ENCODE measurements at places on chromosomes 2 and 18. TPM values are rescaled to one million over a fixed set of nuclear protein-coding genes. Genes with fewer than 3 reads are reported as not detected.

The VSNL1 gene
- total RNA-seq = 0.90 TPM

The GDF7 gene
- not detected for total RNA-seq

The LIPT1 gene
- total RNA-seq = 9.0 TPM

DNA sequence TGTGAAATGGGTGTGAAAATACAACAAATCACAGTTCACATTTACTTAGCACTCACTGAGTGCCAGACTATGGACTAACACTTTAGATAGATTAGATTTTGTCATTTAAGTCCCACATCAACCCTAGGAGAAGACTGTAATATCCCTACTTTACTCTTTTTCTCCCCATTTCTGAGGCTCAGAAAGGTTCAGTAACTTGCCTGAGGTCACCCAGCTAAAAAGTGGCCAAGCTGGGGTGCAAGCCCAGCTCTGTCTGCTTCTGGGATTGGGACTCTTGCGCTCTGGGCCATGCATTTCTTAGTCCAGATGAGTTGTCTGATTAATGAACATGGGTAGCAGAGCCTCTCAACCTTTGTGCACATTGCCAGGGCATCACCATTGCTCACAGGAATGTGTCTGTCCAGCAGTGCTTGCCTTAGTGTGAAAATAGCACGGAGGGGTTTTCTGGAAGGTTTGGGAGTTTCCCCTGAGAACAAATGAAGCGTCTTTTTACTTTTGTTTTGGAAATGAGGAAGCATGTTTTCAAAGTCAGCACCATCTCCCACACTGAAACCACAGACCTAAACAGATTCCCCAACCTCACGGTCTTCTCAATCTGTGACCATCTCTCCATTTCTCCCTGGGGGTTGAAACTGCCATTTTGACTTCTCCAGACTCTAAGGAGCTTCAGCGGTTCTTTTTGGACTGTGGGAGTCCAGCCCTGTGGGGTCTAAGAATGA lies 31.9 kb downstream of the NRP2 start:
- no peak for DNase-seq

DNA sequence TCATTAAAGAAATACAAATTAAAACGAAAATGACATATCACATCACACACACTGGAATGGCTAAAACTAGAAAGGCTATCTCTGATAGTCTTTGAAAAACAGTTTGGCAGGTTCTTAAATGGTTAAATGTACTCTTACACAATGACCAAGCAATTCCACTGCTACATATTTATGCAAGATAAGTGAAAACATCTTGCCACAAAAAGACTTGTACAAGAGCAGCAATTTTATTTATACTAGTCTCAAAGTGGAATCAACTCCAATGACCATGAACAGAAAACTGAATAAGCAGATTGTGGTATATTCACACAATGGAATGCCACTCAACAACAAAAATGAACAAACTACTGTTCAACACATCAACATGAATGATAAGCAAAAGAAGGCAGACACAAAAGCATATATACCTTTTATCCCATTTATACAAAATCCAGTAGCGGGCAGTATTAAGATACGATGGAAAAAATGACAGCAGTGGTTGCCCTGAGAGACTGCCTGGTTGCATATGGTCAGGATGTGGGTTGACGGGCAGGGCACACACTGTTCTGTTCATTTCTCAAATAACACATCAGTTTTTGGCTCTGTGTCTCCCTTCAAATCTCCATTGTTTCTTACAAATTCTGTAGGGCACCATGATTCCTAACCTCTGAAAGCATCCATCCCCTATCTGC lies 25.4 kb downstream of the SP100 start:
- peak; percentile 79 for DNase-seq

The EPC2 gene
- total RNA-seq = 22.4 TPM

DNA sequence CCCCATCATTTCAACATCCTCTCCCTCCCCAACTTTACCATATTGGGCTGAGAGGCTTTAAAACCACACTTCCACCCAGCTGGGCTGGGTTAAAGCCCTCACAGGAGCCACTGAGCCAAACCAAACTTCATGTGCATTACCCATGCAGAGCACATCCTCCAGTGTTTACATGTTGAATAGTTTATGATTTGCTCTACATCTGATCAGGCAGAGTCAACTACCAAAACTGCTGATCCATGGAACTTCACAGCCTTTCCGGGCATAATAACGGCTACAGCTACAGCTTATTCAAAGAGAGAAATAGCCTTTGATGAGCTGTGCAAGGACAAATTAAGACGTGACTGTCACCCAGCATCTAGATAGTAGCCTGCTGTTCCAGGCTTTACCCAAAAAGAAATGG lies 39.0 kb downstream of the MAIP1 start:
- no peak for DNase-seq

DNA sequence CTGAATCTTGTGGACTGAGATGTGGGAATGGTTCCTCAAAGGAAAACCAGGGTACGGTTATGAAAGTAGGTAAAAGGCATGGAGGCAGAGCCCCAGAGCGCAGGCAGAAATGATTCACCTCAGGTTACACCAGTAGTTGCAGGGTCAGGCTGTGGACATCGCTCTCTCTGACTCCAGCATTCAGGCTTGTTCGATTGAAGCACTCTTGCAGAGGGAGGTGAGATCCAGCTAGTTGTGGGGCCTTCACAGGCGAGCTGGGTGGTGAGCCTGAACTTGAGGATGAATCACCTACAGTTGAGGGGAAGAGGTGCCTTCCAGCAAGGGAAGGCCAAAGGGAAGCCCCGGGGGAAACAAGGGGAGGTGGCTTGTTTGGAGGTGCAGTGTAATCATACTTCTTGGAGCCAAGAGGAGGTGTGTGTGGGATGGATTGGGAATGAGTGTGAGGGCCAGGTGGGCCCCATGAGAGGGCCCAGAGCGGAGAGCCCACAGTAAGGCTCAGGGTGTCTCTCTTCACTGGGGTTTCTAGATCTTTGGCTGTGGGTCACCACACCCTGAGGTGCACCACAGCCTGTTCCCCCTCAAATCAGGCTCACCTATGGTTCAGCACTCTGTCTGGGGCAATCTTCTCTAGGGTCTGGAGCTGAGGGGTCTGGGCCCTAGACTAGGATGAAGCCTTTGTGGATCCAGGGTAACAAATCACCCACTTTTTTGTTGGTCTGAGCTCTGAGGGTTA lies 48.5 kb upstream of the MCFD2 start:
- DNase-seq = no peak

- no peak for DNase-seq
Observed at GRCh38 chr2:28345619-28346018, 47.0 kb upstream of the FOSL2 start.

The CNOT9 gene
- 32.9 TPM for total RNA-seq

- peak; percentile 2 for DNase-seq
Observed at GRCh38 chr2:187783446-187783845, 229.2 kb upstream of the TFPI start.

DNA sequence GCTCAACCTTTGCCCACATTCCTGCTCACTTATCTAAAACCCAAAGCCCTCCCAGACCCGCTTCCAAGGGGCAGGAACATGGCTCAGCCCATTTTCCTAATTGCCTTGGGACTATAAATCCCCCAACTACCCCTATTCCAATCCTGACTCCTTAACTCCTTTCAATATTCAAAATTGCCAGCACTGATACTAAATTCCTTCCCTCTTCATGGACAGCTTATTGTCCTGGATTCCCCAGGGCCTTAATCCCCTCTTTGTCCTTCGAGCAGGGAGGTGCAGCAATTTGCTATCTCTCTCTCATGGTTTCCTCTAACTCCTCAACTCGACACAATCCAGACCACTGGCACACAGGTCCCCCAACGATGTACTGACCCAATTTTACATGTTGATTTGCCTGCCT lies 99.1 kb downstream of the SLC25A12 start:
- DNase-seq = no peak

The SCYGR4 gene
- total RNA-seq = not detected

- DNase-seq = no peak
Observed at GRCh38 chr2:205967391-205968075, 118.4 kb downstream of the INO80D start.

DNA sequence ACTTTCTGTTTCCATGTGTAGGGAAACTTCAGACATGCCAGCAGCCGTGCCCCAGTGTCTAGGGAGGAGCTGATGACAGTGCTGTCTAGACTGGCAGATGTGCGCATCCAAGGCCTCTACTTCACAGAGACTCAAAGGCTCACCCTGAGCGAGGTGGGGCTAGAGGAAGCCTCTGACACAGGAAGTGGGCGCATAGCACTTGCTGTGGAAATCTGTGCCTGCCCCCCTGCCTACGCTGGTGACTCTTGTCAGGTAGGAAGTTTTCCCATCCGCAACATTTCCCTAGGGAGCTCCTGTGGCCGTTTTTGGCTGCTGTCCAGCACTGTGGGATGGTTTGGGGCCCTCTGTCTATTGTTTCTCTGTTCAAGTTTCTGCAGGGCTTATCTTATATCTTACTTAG lies 143.1 kb upstream of the TTC39C start:
- DNase-seq = no peak

The SERPINB10 gene
- not detected for total RNA-seq

GRCh38 chr18:57149531-57149930 lies 2.6 kb downstream of the BOD1L2 start:
- no peak for DNase-seq

GRCh38 chr18:79193826-79194225 lies 124.6 kb downstream of the ATP9B start:
- no peak for DNase-seq

- no peak for DNase-seq
Observed at GRCh38 chr2:127660291-127660578, 14.3 kb downstream of the GPR17 start.

- DNase-seq = no peak
Observed at GRCh38 chr2:58794916-58795315, 553.8 kb upstream of the FANCL start.

GRCh38 chr2:159106109-159106508 lies 137.7 kb downstream of the TANC1 start:
- DNase-seq = no peak

DNA sequence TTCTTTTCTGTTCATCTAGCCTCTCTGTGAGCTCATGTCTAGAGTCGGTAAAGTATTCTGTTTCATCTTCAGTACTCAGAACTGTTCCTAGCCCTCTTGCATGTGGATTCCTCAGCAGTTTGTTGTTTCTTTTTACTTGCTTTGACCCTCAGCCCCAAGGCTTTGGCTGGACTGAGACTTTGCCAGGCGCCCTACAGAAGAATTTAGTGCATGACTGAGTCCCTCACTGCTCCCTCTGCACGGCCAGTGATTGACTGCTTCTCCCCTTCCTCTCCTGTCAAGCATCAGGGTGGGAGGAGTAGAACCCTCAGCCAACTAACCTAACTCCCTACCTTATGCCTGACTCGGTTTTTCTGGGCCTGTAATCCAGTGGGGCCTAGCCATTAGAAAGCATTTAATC lies 109.8 kb downstream of the ESCO1 start:
- DNase-seq = no peak

The PRKRA gene
- 34.2 TPM for total RNA-seq

The CHRNG gene
- not detected for total RNA-seq

DNA sequence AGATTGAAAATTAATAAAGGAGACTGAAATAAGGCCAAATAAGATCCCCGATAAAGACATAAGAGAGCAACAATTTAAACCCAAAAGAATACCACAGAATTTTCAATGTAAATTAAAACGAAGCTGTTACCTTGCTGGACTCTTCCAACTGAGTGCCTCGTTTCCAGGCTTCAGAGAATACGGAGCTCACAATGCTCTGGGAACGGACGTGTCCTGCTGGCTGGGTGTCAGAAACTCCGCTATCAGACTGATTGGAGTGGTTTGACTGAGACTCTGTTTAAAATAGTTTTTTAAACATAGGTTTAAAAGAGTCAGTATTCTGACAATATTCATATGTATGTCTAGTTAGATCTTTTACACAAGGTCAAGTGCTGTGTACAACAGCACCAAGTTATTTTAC lies 90.4 kb downstream of the RAPH1 start:
- DNase-seq = no peak

The DNAJC5G gene
- total RNA-seq = not detected

DNA sequence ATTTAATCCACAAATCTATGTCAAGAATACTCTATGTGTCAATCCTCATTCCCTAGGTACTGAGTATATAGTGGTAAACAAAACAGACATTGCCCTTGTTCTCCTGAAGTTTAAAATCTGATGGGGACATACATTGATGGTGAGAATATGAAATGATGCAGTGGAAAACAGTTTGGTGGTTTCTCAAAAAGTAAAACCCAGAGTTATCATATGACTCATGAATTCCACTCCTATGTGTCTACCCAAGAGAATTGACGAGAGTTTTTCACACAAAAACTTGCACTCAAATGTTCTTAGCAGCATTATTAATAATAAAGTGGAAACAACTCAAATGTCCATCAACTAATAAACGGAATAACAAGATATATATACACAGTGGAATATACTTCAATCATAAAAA lies 586.7 kb downstream of the CCDC85A start:
- DNase-seq = peak; percentile 50

- DNase-seq = no peak
Observed at GRCh38 chr18:78813936-78814710, 165.5 kb upstream of the SALL3 start.

- peak; percentile 30 for DNase-seq
Observed at GRCh38 chr2:234025891-234026401, 24.6 kb upstream of the SPP2 start.

DNA sequence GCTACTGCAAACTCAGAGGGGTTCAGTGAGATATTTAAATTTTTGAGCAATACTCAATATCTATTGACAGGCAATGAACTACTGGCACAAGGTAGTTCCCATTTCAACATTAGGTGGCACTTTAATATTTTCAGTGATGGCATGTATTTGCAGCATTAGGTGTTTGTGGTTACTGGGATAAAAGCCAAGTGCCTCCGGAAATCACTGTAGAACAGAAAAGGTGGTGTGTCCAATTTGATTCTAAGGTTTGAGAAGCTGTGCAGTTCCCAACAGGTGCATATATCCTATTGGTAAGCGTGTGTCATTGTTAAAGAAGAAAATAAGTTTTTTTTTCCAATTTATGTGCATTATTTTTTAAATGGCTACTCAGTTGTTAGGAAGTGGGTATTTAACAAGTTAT lies 41.3 kb downstream of the NABP1 start:
- DNase-seq = no peak

- DNase-seq = peak; percentile 88
Observed at GRCh38 chr2:55883357-55883756, 40.2 kb downstream of the EFEMP1 start.

DNA sequence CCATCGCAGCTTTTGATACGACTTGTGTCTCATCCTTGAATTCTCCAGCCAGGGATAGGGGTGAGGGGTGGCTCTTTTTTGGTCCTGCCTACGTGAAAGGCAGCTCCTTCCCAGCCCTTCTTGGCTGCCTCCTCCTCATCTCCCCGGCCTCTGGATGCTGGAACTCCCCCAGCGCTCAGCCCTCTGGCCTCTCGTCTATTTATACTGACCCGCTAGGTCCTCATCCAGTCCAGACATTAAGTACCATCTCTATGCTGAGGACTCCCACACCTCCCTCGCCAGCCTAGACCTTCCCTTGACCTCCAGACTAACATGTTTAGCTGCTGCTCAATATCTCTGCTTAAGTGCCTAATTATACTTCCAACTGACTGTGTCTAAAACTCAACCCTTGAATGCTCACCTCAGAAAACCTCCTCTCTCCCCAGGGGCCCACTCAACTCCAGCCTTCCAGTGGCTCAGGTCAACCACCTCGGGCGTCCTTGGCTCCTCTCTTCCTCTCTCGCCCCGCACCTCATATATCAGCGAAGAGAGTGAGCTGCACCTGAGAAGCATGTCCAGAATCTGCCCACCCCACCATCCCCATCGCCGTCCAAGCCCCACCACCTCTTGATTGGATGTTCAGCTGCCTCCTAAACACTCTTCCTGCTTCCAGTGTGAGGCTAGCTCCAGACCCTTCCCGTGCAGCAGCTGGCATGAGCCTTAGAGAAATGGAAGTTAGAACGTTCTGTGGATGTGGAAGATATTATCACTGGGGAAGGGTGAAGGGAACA lies 34.8 kb downstream of the TOGARAM2 start:
- DNase-seq = no peak

The TMEM178A gene
- total RNA-seq = 0.36 TPM

The G6PC2 gene
- total RNA-seq = not detected

The ZNF385B gene
- 4.8 TPM for total RNA-seq

The ACADL gene
- total RNA-seq = 0.63 TPM

The MYCN gene
- total RNA-seq = not detected
